ENCODE measurements at places on chromosomes 16 and 17.

DNA sequence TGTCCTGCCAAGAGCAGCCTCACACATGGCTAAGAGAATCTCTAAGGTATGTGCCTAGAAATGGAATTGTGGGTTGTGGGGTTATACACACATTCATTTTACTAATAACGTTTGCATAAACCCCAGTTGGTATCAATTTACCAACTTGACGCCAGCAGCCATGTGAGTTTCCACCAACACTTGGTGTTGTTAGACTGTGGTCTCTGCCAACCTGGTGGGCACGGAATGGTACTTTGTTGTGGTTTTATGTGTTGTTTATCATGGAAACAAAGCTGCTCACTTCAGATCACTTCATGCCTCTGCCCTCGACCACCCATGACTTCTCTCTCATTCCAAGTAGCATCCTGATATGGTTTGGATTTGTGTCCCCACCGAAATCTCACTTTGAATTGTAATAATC is 152.0 kb upstream of the CDC42EP4 start:
- DNase-seq = no peak

DNA sequence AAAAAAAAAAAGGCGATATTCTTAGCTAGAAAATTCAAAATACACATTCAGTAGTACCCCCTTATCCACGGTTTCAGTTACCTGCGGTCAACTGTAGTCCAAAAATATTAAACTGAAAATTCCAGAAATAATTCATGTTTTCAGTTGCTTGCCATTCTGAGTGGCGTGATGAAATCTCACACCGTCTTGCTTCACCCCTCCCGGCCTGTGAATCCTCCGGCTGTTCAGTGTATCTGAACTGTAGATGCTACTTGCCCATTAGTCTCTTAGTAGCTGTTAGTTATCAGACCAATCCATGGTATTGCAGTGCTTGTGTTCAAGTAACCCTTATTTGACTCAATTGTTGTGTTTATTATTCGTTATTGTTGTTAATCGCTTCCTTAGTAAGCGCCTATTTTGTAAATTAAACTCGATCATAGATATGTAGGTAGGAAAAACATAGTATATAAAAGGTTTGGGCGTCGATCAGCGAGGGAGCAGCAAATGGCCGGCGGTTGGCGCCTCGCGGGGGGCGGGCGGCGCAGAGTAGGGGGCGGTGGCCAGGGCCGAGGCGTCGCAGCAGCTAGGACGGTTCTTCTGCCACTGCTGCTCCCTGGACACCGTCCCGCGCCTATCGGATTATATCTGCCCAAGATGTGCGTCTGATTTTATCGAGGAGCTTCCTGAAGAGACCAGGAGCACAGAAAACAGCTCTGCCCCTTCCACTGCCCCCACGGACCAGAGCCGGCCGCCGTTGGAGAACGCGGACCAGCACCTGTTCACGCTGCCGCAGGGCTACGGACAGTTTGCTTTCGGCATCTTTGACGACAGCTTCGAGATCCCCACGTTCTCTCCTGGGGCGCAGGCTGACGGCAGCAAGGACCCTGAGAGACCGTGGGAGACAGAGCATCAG is 39.8 kb upstream of the AKAP1 start:
- DNase-seq = no peak

GRCh38 chr17:19244781-19245180 is 7.6 kb downstream of the EPN2 start:
- DNase-seq = no peak

DNA sequence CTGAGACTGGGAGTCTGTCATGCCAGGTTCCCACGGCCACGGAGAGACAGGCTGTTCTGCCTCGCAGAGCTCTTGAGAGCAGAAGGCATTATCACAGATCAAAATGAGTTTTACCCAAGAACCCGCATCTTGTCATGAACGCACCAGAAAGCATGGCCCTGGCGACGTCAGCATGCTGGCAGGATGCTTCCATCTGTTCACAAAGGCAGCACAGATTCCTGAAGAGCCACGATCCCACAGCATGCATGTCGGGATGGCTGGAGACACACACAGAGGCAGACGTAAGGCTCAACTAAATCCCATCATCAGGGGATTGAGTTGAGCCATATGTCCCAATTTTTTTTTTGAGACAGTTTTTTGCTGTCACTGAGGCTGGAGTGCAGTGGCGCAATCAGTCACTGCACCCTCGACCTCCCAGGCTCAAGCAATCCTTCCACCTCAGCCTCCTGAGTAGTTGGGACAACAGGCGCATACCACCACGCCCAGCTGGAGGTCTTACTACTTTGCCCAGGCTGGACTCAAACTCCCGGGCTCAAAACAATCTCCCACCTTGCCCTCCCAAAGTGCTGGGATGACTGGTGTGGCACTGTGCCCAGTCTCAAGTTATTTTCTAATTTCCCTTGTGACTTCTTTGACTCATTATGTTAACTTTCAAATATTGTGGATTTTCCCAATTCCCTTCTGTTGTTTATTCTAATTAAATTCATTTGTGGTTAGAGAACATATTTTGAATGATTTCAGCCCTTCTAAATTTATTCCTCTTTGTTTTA is 11.1 kb downstream of the FANCA start:
- DNase-seq = no peak

GRCh38 chr16:83915081-83915480 is 16.2 kb downstream of the MLYCD start:
- DNase-seq = no peak

- DNase-seq = no peak
Measured at GRCh38 chr16:84294531-84295142, at the start of gene WFDC1. WFDC1 (plus strand) TSS chr16:84294878; CDS start chr16:84294972, 94 bp downstream.

DNA sequence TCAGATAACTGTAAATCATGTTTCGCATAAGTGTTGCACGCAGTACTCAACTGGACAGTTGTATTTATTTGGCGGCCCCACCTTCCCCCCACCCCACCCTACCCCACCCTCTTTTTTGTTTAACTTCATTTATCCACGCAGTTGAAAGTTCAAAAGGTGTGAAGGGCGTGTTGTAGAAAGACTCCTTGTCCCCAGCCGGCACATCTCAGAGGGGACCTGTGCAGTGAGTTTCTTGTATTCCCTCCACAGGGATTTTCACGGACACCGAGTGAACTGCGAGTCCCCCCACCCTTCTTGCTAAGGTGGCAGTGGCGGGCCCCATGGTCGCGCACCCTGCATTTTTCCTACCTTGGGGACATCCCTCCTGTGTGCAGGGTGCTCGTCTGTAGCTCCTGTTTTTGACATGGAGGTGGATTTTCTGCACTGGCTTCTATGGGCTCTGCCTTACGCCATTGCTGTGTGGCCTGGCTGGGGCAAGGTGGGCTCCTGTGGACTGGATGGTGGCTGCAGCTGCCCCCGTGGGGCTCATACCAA is 36.2 kb downstream of the ADCY7 start:
- DNase-seq = no peak

DNA sequence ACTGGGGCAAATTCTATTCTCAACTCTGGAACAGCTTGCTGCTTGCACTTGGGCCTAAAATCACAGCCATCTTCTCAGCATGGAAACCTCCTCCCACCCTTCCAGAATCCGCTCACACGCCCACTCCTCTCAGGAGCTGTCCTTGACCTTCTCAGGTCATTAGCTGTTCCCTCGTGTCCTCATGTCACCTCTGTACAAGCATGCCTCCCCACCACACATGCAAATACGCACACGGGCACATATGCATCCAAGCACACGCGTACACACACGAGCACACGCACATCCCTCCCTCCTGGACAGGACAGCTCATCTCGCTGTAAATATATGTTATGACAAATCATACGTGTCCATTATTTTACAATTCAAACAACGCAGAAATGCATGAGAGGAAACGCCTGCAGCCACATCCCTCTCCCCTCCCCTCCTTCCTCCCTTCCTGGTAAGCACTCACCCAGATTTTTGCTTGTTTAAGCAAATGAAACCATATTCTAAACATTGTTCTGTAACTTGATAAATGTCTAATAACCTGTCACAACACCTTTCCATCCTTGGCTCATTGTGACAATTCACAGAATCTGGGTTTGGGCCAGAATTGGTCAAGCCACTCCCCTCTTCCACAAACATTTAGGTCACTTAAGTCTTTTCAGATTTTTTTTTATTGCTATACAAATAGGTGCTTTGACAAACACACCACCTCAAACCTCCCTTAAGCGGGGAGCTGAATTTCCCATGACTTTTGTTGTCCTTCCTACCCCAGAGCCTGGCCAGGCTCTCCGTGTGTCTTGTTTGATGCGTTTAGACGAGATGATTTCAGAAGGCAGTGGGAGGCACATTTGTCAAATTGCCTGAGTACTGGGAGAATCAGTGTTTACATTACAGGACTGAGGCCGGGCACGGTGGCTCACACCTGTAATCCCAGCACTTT is 41.7 kb downstream of the DNAH17 start:
- DNase-seq = no peak

- no peak for DNase-seq
Measured at GRCh38 chr16:60648290-60648689, 1387.9 kb downstream of the CDH8 start.

- DNase-seq = no peak
Measured at GRCh38 chr16:65660390-65660789, 538.5 kb upstream of the CDH11 start.

DNA sequence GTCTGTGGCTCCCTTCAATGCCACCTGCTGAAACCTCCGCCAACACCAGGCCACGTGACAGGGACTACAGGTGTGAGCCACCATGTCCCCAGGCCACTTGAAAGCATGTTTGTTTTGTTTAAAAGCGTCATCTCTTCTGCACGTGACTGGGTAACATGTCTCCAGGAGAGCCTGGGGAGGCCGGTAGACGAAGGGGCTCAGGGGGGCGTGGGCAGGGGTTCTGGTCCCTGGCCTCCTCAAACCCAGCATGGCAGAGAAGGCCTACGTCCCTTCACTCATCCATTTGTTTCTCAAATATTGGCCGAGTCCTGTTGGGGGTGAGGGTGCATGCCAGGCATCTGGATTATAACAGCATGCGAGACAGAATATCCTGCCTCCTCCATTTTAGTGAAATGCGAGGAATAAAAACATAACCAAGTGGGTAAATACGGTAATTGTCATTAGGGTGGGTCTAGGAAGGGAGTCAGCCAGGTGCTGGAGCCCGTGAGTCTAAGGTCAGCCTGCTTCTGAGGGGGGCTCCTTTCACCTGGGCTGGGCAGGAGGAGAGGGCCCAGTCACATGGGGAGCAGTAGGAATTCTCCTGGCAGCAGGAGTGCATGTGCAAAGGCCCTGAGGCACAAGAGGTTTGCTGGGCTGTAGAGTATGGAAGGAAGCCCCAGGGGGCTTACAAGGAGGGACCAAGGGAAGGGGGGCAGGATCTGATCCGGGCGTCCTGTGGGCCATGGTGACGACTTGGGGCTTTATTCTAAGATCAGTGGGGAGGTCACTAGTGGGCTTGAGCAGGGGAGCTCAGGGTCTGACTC is 26.8 kb upstream of the CIBAR2 start:
- no peak for DNase-seq

DNA sequence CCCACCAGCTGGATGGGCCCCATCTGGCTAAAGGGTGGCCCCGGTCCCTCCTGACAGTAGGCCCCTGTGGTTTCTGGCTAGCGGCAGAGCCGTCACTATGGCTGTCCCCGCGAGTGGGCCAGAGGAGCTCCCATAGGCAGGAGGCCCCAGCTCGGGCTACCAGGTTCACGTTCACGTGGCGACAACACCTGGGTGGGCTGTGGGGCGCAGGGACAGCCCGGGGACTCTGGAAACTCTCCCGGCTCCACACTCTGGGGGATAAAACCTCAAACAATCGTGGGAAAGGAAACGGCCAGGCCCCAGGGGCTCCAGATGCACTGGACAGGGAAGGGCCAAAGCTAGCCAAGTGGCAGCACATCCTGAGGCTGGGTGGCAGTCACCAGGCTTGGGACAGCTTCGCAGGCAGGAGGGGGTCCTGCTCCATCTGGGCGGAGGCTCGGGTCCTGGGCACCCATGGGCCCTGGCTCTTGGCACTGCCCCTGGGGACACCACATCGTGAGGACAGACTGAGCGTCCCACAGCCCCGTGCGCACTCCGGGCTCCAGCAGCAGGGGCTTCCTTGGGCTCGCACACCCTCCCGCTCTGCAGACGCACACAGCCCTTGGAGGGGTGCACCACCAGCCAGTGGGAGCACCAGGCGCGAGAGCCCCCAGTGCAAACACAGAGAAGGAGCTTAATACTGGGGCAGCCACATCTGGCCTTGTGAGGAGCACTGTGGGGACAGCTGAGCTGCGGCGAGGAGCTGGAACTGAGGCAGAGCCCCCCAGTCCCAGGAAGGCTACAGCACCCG is 4.4 kb downstream of the RNF166 start:
- DNase-seq = no peak

DNA sequence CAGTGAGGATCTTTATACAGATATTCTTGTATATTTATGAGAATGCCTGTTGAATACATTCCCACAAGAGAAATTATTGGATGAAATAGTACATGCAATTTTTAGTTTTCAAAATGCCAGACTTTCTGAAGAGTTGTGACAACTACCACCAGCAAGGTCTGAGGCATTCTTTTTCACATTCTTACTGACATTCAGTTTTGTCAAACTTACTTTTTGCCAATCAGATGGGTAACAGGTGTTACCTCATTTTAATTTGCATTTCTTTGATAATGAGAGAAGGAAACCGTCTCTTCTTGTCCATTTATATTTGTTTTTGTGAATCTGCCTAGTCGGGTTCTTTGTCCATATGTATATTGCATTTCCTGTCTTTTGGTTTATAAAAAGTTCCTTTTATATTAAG is 24.3 kb downstream of the NOL11 start:
- no peak for DNase-seq

GRCh38 chr17:18993905-18994526 is 10.5 kb downstream of the FAM83G start:
- no peak for DNase-seq

GRCh38 chr16:31223044-31223443 is 6.1 kb upstream of the PYDC1 start:
- no peak for DNase-seq

- DNase-seq = no peak
Measured at GRCh38 chr16:78446486-78446885, 347.0 kb downstream of the WWOX start.

- no peak for DNase-seq
Measured at GRCh38 chr16:13545271-13545670, 374.7 kb upstream of the ERCC4 start.

Data from COLO829 (cell line).